NCI-H2081 (cell line): ENCODE measurements at places on chromosomes 13 and 19.

DNA sequence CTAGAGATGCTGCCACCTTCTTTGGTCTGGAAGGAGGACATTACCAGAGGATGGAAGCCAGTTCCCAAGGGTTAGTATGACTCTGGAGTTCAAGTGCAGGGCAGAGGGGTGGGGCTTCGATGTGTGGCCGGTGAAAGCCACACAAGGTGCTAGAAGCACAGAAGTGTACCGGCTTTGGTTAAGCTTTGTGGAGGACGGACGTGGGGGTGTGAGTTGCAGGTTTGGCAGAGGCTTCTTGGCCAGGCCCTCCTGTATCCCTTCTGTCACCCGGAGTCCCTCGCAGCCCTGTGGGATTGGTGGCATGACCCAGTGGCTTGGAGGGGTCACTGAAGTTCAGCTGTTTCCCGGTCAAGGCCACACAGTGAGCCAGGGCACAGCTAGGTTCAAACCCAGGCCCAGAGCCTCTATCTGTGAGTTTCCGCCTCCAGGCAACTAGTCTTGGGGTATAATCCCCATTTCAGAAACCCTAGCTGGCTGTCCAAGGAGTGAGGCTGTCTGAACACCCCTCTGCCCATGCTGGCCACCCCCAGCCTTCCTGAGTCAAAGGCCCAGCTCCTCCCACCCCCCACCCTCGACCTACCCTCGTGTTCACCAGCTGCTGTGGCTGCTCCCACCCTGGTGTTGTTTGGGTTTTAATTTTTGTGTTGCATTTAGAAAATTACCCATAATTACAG lies 4.6 kb upstream of the SSBP4 start:
- DNase-seq: peak; percentile 13

GRCh38 chr13:26548205-26548765 lies 9.2 kb upstream of the WASF3 start:
- no peak for DNase-seq

- no peak for DNase-seq
Observed at GRCh38 chr13:83752141-83752540, 130.1 kb downstream of the SLITRK1 start.

DNA sequence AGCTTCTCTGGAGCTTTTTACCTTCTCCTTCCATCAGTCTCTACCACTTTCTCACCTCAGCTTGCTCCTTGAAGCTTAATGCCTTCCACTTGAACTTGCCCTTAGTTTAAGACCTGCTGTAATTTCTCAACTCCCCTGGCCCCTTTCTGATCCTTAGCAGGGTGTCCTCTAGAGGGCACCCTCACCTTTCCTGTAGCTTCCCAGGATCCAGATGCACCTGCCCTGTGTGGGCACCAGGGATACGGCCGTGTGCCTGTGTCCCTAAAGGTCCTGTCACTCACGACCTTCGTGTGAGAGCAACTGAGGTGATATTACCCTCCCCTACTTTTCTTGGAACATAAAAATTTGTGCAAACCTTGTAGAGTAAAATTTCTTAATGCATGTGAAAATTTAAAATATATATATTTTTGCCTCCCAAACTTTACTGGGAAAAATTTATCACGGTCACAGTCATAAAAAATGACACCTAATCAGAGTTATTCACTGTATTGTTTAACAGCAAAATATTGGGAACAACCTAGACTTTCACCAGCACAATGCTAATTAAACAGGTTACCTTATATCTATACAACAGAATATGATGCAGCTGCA lies 46.4 kb downstream of the PSG3 start:
- DNase-seq: peak; percentile 14

- DNase-seq: no peak
Observed at GRCh38 chr19:45467115-45467455, 711 bp upstream of the FOSB start.
